ENCODE measurements at places on chromosomes 1 and 21.
A peak's percentile ranks its signal among the peaks of the same experiment; 100 is the strongest.

GRCh38 chr1:27603681-27604578, at the start of gene AHDC1:
Gene AHDC1 (minus strand): TSS chr1:27604144. CDS start chr1:27552115, 52,029 bp downstream.
- peak; percentile 78 for DNase-seq

DNA sequence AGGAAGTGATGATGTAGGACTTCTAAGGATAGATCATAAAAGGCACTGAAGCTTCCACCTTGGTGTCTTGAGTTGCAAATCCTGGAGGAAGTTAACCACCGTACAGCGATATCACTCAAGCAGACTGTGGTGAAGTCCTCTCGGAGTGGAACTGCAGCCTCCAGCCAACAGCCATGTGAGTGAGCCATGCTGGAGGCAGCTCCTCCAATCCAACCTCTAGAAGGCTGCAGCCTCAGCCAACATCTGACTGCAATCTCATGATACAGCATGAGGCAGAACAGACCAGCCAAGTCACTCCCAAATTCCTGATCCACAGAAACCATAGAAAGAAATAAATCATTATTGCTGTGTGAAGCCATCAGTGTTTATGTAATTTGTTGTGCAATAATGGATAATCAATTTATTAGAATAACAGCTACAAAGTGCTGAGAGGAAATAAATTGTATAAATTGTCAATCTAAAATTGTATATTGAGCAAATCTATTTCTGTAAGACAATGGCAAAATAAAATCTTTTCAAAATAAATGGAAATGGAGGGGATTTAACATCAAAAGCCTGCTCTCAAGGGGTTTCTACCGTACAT, 65.0 kb downstream of the PRSS38 start:
- no peak for DNase-seq

DNA sequence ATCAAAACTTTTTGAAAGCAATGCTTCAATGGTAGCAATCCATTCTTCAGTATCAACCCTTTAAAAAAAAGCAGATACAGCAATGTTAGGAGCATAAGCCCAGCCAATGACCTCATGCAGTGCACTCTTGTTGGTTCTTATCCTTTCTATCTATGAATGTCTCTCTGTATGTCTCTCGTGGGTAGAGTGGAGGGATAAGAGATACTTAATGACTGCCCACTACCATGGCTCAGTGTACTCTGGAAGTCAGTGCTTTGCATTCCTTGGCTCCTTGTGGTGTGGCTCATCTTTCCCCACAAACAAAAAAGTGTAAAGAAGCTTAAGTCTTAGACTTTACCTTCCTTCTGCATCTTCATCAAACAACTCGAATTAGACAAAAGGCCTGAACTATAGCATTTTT, 50.3 kb downstream of the PCSK9 start:
- no peak for DNase-seq

- DNase-seq, result peak; percentile 28
Measured at GRCh38 chr1:7070389-7071029, 285.3 kb downstream of the CAMTA1 start.

DNA sequence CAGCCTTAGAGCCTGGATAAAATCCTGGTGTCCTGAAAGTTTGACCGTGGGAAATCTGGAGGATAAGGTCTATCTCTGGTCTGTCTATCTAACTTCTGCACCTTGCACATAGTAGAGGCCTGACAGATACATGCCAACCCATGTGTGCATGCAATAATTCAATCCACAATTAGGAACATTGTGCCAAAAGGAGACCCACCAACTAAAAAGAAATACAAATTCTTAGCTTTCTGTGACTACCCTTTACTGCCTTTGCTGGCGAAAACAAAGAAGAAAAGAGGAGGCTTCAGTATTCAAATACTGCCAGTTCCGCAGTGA, 381 bp upstream of the KLHL20 start:
- DNase-seq, result no peak

- DNase-seq, result no peak
Measured at GRCh38 chr1:47348246-47348645, 14.7 kb downstream of the CMPK1 start.

DNA sequence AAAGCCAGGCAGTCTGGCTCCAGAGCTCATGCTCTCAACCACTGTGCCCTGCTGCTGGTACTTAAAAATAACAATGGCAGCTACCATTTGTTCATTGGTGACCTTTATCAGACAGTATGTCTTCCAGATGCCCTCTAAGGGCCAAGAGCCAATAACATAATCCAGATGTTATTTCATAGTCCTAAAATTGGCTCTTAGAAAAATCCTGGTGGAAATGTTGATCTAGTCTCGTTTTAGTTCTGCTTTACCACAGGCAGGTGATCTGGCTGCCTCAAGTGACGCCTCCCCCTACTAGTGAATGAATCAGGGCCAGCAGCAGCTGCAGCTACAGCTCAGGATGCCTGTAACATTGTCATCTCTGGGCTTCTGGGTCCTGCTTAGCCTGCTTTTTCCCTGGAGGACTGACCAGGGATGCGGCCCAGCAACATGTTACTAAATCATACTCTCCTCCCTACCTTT, 12.6 kb upstream of the HMGN2 start:
- no peak for DNase-seq

DNA sequence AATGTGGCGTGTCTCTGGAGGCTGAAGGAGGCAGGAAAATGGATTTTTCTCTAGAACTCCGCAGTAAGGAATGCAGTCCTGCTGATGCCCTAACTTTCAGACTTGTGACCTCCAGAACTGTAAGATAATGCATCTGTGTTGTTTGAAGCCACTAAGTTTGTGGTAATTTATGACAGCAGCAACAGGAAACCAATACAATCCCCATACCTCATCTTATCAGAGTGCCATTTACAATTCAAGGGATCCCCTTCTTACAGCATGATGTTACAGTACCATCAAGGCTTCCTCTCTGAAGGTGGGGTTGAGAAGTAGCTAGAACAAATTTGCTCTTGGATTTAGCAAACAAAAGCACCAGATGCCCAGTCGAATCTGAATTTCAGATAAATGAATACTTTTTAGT, 21.6 kb downstream of the ABCA4 start:
- no peak for DNase-seq

DNA sequence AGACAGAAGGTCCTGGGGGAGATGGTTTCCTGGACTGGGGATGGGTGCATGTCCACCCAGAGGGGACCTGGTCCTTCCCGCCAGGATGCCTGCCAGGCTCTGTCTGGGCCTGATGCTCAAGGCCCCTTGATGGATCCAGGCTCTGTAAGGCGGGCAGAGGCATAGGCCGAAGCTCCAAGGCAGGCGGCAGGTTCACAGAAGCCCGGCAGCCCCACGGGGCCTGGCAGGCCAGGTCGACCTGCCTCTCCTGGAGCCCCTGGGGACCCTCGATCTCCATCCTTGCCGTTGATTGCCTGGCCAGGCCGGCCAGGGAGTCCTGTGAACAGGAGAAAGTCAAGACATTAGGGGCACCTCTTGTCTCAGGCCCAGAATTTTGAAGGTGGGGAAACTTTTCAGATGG, 16.0 kb downstream of the COL9A2 start:
- DNase-seq, result no peak

DNA sequence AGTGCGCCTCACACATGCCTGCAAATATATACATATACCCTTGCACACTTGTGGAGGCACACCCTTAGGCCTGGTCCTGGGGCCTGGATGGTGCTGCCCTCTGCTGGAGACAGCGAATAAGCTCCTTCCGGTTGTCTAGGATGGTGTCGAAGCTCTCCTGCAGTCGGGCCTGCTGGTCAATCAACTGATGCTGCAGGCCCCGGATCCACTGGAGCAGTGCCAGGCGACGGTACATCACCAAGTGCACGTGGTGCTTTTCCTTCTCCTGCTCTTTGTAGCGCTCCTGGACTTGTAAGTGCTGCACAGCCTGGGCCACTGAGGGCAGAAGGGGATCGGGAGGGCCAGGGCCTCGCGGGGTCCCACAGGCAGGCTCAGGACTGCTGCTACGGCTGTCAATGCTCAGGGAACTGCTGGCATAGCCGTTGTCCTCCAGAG, 3.1 kb downstream of the C1orf216 start:
- DNase-seq, result peak; percentile 52

- DNase-seq, result no peak
Measured at GRCh38 chr1:180227861-180228647, 2.0 kb upstream of the LHX4 start.

DNA sequence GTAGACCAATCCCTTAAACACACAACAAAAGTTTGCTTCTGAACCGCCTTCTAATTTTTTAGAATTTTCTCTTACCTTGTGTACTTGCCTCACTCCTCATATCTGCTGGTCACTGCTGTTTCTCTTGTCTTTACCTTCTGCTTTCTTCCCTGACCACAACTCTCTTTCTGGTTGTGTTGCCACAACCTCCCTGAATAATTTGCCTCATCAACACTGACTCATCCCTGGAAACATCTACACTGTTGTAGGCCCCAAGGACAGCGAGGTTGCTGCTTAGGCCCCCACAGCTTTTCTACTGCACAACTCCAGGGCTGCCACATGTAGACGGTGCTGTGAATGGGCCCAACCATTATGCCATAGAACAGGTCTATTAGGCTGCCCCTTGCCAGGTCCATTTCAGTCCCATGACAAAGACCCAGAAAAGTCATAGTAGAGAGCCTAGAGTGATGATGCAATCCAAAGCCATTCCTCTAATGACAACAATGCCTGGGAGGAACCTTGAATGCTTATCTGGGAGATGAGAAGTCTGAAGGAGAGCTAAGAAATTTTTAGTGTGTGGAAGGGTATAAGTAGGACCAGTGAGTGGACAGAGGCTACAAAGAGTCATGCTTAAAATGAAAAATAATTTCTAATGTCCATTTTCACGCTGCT, 36.6 kb upstream of the LCE5A start:
- no peak for DNase-seq

- no peak for DNase-seq
Measured at GRCh38 chr1:161884475-161884874, 118.4 kb downstream of the ATF6 start.

- DNase-seq, result no peak
Measured at GRCh38 chr1:212514056-212514614, 81.4 kb downstream of the NENF start.

DNA sequence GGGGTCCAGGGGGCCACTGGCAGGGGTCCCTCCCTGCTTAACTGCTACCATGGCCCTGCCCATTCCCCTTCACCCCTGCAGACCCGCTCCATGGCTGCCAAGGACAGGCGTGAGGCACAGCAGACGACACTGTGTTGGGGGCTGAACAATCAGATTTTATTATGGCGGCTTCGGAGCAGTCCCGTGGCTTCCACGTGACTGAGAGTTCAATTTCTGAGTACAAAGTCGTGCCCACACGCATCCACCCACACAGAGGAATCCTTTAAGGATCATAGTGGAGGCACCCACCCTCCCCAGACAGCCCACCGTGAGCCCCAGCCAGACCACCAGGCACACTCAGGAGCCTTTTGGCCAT, 1.5 kb downstream of the HES5 start:
- no peak for DNase-seq

GRCh38 chr1:155989242-155990004, 11.1 kb upstream of the ARHGEF2 start:
- DNase-seq, result peak; percentile 77
